AG04449 (cell line): ENCODE measurements at places on chromosomes 13 and 19.

DNA sequence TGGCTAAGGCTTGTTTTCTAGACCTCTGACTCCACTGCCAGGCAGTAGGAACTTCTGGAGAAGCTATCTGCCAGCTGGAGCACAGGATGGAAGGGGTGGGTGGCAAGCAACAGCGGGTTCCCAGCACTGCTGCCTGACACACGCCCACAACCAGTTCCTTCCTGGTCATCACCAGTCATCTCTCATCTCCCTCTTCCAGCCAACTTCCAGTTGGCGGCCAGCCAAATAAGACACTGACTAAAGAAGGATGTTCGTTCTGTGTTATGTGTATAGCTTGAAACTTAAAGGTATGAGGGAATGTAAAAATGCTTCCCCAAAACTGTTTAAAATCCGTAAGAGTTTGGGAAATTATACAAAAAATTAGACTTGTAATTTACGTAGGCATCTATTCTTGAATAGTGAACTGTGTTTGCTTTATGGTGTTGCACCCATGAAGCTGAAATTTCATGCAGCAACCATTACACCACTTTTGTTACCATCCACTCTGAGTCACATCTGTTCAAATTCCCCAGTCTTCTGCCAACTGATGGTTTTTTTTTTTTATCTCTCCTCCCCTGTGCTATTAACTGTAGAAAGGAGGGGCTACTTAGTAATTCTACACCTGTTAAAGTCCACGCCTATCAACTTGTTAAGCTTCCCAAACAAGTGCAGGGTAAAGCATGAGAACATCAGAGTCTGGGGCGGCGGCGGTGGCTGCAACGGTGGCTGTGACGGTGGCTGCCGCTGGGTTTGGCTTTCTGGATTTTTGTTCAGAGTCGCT lies 86.2 kb upstream of the FRY start:
- peak; percentile 19 for DNase-seq

DNA sequence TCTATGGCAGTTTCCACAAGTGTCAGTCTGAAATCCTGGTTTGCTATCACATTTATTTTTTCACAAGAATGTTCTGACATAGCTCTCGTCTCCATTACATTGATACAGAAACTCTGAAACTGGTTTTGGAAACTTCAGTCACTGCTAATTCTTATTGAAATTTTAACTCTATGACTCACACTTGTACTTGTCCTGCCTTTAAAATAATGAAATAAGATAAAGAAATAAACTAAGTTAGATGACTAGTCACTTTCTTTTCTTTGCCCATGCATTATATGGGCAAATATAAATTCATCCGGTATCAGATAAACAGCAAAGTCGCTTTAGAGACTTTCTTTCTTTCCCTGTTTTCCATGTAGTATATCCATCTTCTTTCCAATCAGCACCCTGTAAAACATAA lies 257.5 kb downstream of the PCDH9 start:
- no peak for DNase-seq

- no peak for DNase-seq
Observed at GRCh38 chr13:112802802-112803195, 113.0 kb downstream of the ATP11A start.

- peak; percentile 31 for DNase-seq
Observed at GRCh38 chr19:51904331-51905165, at the start of gene ZNF649. Gene ZNF649, minus strand, starts transcription at chr19:51905017. Its CDS starts 4,910 bp downstream, at chr19:51900107.

GRCh38 chr13:72435251-72435650 lies 292.2 kb downstream of the MZT1 start:
- no peak for DNase-seq

- no peak for DNase-seq
Observed at GRCh38 chr19:30807278-30807677, 435.1 kb downstream of the ZNF536 start.
